Pulmonary artery endothelial cell (primary cell): ENCODE measurements at places on chromosomes 7 and 10. TPM values are rescaled to one million over a fixed set of nuclear protein-coding genes. Genes with fewer than 3 reads are reported as not detected.
A peak's percentile ranks its signal among the peaks of the same experiment; 100 is the strongest.

- no peak for DNase-seq
Measured at GRCh38 chr10:133163889-133164815, 4.1 kb downstream of the KNDC1 start.

OR13A1 gene
- not detected in 2 replicates for total RNA-seq

- no peak for DNase-seq
Measured at GRCh38 chr7:44608916-44609648, 2.7 kb downstream of the OGDH start.

DNA sequence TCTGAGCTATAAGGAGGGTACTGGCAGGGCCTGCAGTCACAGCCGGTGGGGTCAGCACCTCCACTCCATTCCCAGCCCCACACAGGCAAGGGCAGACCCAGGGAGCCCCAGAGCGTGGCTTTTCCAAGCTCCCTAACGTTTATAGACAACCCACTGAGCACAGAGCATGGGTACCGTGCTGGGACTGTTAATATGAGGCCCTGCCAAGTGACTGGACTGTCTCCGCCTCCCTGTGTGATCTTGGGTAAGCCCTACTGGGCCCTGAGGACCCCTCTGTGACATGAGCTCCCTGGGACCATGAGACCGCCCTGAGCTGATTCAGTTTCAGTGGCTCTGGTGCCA lies 12.4 kb downstream of the TTYH3 start:
- DNase-seq, result no peak

DNA sequence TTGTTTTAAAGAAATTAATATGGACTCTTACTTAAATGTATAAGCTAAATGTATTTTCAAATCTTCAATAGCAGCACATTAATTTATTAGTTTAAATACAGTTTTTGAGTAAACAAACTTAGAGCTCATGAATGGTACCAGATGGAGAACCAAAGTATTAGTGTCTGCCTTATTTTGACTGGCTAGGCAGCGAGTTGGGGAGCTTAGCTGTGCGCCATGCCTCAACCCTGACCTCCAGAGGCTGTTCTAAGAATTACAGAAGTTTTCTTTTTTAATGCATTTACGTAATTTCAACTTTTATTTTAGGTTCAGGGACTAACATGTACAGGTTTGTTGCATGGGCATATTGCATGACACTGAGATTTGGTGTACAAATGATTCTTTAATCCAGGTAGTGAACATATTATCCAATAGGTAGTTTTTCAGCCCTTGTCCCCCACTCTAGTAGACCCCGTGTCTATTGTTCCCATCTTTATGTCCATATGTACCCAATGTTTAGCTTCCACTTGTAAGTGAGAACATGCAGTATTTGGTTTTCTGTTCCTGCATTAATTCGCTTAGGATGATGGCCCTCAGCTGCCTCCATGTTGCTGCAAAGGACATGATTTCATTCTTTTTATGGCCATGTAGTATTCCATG lies 166.8 kb downstream of the IQUB start:
- peak; percentile 11 for DNase-seq

NUTM2D gene
- 0.60 and 1.3 TPM in 2 replicates for total RNA-seq

DNA sequence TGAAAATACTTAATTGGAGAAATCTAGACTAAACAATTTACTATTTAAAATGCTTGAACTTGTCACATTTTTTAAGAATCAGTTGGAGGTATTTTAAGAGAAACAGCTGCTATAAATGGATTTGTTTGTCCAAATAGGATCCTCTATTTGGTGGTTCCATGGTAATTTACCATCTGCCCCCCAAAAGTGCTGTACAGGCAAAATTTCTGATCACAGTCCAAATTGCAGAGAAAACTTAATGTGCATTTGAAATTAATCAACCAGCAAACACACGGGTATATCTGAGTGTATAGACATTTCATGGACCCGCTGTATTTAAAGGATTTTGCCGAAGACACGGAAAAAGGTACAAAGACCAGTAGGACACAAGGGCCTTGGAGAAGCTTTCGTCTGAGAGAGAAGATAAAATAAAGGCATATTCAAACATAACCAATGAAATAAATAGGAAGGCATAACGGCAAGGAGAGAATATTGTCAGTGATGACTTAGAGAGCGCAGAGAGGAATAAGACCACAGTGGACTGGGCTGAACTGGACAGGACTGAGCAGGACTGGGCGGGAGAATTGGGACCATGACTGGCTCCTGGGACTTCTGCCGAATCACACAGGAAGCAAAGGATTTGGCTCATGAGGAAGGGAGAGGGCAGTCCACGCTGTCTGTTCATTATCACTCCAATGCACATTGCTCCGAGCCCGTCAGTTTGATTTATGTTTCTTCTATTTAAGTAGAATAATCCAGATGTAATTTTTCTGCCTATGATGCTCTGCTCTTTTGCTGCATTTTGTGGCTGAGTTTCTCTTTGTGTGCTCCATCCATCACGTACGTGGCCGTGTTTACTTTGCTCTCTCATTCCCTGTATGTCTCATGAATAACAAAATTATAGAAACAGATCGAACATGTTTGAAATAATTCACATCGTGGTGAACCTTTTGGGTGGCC lies 112.8 kb downstream of the PRLHR start:
- no peak for DNase-seq

DNA sequence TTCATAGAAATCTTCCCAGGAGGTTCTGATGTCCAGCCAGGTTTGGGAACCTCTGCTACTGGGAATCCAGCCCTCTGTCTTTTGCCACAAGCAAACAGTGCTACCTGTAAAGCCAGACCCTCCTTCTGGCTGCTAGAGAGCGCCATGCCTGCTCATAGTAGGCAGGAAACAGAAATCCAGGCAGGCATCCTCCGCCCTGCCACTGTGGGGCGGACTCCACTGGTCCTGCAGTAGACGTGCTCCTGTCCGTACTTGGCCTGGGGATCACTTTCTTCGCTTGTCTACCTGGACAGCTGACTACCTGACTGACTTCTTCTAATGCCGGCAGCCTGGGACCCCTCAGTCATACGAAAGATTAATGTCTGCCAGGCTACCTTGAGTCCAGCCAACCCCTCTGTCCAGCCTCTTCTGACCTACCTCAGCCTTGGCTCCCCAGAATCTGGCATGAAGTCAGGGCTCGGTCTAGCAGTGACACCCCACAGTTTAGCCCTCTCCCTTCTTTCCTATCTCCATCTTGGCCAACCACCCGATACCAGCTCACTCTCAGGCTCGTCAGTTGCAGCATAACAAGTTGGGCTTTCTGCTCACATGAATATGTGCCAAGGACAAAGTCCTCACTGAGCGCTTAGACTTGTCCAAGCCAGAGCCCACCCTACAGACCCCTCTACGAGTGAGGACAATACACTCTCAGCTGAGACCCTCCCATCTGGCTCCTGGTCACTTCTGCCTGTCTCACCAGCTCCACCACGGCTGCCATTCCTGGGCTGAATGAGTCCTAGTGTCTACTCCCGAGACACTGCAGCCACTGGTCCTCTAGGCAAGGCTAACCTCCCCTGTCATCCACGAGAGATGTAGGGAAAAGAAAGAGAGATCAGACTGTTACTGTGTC lies 43.9 kb upstream of the OPALIN start:
- DNase-seq, result no peak

- no peak for DNase-seq
Measured at GRCh38 chr7:50718311-50718710, 64.4 kb downstream of the GRB10 start.

GRCh38 chr7:49037346-49038210 lies 113.2 kb downstream of the CDC14C start:
- DNase-seq, result no peak

DNA sequence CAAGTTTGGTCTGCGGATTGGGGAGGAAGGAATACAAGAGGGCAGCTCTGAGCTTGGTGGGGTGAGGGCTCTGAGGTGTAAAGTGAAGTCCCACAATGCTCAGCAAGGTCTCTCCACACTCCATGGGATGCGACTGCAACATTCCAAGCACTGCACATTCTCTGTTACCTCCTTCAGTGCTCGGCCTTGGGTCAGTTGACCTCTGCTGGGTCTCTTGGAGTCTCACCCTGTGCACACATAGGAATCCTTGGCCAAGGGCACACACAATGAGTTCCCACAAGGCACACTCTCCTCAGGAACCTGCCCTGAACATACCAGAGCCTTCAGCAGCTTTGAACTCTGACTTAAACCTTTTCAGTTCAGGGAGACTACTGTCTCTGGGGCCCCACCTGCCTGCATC lies 2.4 kb upstream of the WDFY4 start:
- DNase-seq, result no peak

- DNase-seq, result no peak
Measured at GRCh38 chr10:43125274-43125845, 12.9 kb upstream of the CSGALNACT2 start.

DNA sequence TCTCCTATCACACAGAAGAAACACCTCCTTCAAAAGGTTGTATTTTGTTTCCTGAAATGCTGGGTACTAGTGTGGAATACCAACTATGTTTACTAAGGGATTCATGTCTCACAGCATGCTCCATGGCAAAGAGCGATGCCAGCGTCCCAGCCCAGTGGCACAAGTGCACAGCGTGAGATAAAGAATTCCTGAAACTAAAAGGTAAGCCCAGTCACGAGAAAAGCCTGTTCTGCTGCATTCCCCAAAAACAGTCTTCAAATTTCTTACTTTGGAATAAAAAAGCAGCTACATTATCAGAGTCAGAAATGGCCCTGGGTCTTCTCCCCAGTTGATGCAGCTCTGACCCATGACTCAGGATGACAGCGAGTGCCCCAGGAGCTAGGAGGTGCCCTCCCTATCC lies 53.1 kb upstream of the DDC start:
- no peak for DNase-seq

DNA sequence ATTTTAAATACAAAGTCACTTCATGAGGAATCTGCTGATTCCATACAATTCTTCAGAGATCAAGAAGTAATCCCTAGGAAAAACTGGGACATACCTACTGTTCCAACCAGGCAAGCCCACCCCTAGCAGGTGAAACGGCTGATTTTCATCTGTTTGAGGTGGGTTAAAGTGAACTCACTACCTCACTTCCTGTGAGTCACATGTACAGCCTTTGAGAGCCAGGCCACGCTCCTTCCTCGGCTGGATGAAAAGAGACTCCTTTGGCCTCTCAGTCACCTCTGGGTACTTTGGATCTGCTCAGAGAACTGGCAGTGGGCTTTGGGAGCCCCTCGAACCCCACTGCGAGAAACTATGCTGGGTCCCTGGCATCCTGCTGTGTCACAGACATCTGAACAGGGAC lies 68.2 kb downstream of the CHST15 start:
- no peak for DNase-seq

DNA sequence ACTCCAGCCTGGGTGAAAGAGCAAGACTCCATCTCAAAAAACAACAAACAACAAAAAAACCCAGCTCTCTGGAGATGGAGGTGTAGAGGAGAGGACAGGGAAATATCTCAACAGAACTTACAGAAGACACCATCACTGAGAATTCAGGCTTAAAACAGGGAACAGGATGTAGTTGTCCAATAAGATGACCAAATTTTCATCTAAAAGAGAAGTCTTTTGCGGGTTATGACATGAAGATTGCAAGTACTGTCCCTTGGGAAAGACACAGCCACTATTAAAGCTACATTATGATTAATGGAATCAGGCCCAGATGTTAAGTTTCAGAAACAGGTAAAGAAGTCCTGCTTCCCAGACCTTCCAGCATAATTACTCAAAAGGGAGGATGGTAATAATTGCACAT lies 235.2 kb upstream of the NRP1 start:
- no peak for DNase-seq

DNA sequence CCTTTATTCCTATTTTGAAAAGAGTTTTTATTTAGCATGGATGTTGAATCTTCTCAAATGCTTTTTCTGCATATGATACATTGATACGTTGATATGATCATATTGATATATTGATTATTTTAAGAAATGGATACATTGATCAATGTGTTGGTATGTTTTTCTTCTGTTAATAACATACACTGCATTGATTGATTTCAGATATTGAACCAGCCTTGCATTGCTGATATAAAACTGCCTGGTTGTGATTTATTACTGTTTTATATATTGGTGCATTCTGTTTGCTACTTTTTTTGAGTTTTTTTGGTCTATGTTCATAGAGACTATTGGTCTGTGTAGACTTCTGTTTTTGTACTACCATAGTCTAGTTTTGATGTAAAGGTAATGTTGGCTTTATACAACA lies 26.8 kb upstream of the RABGEF1 start:
- DNase-seq, result no peak

- no peak for DNase-seq
Measured at GRCh38 chr10:132239126-132240031, 52.6 kb downstream of the DPYSL4 start.

HOXA6 gene
- 0.07 and 0.42 TPM in 2 replicates for total RNA-seq

GRCh38 chr7:55475855-55476803 lies 96.2 kb downstream of the VOPP1 start:
- no peak for DNase-seq

KCNH2 gene
- total RNA-seq, result 0.07 TPM in 1 of 2 replicates, not detected in the other

DNA sequence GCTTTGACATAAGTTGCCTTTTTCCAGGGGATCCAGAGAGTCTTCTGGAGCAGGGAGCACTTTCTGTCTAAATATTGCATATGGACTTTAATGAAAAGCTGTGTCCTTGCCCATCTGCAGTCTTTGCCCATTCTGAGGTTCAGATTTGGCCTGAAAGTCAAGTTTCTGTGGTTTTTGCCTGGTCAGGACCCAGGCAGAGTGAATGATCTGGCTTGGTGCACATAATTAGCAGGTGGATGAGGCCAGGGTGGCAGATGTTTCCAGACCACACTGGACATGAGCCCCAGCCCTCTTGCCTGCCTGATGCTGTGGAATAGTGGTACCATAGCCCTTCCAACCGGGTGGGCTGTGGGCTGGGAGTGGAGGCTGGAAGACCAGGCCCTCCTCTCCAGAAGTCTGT lies 11.0 kb downstream of the HECW1 start:
- DNase-seq, result no peak

- no peak for DNase-seq
Measured at GRCh38 chr10:16437540-16437894, 707 bp downstream of the PTER start.

CALML3 gene
- not detected in 2 replicates for total RNA-seq

ITPRID1 gene
- not detected in 2 replicates for total RNA-seq

DNA sequence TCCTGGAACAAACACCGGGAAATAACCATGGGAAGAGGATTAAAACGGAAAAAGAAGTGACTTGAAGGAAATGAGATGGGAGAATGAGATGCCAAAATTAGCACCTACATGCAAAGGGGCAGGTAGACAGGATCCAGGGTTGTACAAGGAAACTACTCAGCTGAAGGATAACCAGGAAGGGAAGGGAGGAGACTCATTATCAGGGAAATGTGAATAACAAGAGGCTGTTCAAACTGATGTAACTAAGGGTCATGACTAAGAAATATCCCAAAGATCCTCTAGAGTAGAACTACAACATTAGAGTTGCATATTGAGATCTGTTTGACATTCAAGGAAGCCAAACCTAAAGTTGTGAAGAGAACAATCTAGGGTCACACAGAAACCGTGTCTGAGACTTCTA lies 166.2 kb upstream of the SP8 start:
- no peak for DNase-seq

SPDYE9 gene
- not detected in 2 replicates for total RNA-seq

DNA sequence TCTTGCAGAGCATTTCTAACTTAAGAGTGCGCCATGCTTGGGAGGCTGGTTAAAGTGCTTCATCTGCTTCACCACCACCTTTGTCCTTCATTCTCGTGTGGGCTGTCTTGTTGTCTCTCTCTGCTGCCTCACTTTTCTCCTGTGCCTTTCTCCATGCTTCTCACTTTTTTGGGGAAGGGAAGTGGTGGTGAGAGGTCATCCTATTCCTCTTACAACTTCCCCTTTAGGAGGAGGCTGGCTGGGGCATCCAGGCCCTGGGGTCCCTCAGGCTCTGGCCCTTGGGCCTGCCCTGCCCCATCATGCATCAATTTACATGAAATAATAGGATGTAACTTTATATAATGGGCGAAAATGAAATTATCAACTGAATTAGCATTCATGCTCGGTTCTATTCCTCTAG lies 39.9 kb upstream of the PIP4K2A start:
- DNase-seq, result no peak

MUC3A gene
- total RNA-seq, result not detected in 2 replicates

DRGX gene
- not detected in 2 replicates for total RNA-seq

GRCh38 chr10:79292891-79293746 lies 54.1 kb upstream of the PPIF start:
- no peak for DNase-seq
